ENCODE measurements at places on chromosomes 4 and X.
A peak's percentile ranks its signal among the peaks of the same experiment; 100 is the strongest.

DNA sequence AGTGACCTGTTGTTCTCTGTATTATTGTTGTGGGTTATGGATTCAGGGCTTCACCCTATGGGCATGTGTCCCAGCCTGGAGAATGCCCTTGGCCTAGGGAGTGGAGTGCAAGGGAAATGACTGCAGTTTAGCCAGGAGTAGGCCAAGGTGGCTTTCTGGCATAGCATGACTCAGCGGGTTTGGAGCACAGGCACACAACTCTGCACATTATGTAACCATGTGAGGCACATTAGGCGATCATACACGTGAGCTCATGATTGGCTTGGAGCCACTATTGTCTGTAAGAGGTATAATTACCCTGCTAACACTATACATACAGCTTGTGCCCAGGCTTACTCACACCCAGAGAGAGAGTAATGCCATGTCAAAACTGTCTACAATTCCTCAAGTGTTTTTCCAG is 35.1 kb upstream of the TACR3 start:
- no peak for DNase-seq

GRCh38 chr4:8185295-8185694 is 13.8 kb upstream of the SH3TC1 start:
- no peak for DNase-seq

DNA sequence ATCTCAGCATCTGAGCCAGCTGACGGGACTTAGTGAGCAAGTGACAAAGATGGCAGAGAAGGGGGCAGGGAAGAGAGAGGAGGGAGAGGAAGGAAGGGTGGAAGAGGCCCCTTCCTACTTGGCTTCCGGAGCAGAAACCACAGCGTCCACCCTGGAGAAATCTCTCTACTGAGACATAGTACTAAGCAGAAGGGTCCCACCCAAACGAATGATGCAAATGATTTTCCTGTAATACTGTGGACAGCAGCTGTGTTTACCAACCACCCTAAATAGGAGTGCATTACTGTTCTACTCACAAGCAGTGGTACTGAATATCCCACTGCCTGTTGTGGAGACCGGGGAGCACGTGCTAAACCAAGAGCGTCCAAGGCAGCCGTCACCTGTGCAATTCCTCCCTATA is 29.4 kb downstream of the DTHD1 start:
- DNase-seq = peak; percentile 78

- DNase-seq = peak; percentile 43
Observed at GRCh38 chr4:130028552-130028951, 932.6 kb downstream of the C4orf33 start.

DNA sequence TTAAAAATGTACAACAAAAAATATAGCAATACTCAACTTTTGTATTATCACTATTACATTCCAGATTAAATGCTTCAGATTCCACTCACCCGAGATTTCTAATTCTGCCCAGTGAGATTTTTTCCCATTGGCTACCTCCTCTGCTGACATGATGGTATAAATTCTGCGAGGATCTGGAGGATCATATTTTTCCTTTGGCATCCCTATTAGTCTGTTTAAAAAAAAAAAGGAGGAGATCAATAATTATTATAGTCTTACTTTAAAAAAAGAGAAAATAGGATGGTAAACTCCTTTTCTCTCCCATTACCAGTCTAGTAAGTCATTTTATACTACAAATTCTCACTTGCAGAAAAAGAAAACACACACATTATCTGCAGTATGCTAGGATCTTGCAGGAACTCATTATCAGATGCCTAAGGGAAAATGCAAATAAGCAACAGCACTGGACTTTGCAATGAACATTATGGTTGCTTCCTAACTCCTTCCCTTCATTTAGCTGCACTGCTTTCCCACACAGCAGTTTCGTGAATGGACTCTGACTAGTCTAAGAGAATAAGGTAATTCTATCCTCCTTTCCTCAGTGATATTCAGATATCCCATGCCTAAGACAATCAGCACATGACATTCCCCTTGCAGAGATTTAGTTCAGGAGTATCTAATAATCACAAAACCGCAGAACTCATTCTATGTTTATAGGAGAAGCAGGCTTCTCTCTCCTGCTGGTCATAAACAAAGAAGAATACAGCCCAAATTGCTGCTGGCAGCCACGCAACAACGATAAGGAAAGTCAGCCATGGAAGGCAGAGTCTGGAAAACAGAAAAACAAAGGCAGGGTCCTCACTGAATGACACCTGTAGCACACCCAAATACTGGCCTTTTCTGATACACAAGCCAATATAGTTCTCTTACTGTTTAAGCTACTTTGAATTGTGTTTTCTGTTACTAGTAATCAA is 42.7 kb downstream of the CNOT6L start:
- no peak for DNase-seq

DNA sequence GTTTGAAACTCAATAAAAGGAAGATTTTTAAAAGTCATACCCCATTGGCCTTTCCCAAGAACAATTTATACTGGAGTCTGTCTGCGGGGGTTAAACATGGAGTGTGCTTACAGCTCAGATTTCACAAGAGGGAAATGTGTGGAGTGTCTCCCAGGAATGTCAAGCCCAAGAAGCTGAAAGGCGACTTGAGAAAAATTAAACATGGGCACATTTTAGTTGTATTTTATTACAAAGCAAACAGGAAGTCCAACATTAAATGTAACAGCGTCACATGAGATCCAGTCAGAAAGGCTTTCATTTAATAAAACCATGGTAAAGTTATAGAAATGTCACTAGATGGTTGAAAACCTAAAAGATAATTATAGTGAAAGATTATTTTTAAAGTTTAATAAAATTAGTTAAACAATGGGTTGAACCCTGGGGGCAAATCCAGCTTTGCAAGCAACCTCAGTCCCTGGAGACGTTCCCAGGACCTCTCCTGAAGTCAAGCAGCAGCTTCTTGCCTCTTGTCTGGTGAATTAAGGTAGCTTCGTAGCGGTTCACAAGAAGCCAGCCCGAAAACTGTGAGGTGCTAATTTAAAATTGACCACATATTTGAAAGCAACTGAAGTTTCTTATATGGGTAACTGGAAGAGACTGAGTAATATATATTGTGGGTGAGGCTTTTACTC is 168.4 kb upstream of the EDNRA start:
- no peak for DNase-seq

GRCh38 chrX:7987160-7988012 is 60.2 kb upstream of the PNPLA4 start:
- DNase-seq = peak; percentile 63

- no peak for DNase-seq
Observed at GRCh38 chr4:138298866-138299265, 56.7 kb upstream of the SLC7A11 start.

DNA sequence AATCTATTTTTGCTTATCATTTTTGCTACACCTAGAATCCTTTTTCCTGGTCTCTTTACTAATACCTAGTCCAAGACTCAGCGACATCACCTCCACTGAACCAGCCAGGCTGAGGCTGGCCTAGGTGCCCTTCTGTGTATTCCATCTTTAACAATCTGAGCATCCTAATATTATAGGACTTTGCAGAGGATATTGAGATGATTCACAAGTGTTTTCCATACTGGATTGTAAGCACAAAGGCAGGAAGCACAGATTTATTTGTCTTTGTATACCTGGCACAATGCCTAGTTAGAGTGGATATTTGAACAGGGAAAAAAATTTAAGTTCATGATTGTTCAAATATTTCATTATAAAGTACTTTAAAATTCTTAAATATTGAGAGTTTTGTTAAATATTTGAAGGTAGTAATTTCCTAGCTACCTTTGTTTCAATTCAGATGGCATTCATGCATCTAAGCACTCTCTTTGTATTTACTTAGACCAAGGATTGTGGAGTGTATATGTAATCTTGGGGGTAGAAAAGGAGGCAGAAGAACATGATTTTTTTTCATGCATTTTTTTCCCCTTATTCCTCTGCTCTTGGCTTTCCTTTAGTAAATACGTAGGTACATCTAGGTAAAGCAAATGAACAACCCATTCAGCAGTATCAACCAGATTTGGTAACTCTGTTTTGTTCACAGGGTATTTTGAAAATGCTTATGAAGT is 18.4 kb downstream of the SMARCA5 start:
- no peak for DNase-seq

GRCh38 chr4:73193155-73193554 is 65.4 kb downstream of the ANKRD17 start:
- no peak for DNase-seq

DNA sequence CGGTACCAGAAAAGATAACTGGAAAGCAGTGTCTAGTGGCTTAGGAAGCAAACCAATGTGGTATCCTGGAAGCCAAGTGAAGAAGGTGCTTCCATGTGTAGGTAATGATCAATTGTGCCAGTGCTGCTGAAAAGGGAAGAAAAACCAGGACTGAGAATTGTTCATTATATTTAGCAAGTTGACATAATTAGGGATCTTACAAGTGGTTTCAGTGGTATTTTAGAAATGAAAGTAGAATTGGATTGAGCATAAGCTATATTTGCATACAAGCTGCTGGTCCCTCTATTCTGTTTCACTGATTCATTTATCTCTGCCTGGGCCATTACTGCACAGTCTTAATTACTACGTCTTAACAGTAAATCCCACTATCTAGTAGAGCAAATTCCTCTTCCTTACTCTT is 32.3 kb downstream of the PRDM8 start:
- DNase-seq = no peak

DNA sequence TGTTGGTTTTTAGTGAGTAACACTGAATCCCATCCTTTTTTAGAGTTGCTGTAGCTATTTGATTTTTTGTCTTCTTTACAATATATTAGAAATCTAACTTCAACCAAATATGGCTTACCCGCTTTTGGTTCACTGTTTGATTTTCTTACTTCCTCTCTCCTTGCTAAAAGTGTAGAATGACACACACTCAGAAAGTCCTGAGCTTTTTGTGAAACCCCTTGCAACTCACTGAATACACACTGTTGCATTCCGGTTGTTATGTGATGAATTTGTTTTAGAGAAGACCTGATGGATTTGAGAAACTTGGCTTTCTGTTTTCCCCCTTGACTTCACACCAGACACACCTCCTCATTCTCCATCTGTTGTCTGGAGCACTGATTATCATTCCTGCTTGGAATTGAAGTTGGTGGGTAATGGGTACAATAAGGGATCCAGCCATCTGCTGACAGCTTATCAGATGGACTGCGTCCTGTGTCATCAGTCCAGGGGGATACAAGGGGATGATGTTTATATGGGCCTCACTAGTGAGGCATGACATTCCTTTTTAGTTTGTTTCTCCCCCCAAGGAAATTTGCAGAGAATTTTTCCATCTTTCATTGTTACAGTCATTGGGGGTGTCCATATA is 5.2 kb downstream of the TMEM164 start:
- DNase-seq = no peak

- no peak for DNase-seq
Observed at GRCh38 chrX:85993539-85994197, 53.7 kb downstream of the CHM start.

GRCh38 chr4:47505666-47506065 is 20.6 kb downstream of the ATP10D start:
- DNase-seq = no peak

GRCh38 chr4:137749466-137749865 is 217.2 kb upstream of the PCDH18 start:
- no peak for DNase-seq

- no peak for DNase-seq
Observed at GRCh38 chr4:14726441-14726840, 275.8 kb upstream of the CPEB2 start.

GRCh38 chrX:3803305-3803704 is 89.9 kb upstream of the PRKX start:
- DNase-seq = no peak

- no peak for DNase-seq
Observed at GRCh38 chr4:184415071-184415470, 59.3 kb downstream of the IRF2 start.

DNA sequence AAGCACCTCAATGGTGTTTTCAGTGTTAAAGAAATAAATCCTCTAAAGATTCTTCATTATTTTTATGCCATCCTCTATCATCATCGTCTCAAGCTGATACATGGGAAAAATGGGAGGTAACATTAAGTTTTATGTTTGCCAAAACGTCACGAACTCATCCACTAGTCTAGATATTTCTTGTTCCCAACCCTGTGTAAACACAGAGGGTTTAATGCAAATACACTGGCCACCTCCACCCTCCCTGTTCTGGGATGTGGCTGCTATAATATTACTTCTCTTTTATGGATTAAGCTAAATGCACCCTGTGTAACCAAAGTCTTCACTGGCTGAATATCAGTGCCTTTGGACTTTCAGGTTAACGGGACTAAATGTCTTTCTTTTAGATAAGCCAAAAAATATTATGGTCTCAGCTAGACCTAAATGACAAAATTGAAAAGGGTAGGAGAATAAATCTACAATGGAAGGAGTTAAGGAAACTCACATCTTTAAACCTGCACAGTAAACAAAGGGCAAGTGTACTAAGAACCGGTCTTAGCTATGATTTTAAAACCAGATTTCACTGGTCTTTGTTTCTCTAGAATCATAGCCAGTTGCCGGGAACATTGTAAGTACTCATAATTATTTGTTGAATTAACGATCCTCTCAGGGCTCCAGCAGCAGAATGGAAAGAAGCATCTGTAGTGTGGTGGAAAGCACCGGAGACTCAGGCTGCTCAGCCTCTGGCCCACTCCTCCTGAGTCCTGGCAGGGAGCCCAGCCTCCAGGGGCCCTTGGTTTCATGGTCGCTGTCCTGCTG is 103.5 kb upstream of the NOCT start:
- DNase-seq = no peak

DNA sequence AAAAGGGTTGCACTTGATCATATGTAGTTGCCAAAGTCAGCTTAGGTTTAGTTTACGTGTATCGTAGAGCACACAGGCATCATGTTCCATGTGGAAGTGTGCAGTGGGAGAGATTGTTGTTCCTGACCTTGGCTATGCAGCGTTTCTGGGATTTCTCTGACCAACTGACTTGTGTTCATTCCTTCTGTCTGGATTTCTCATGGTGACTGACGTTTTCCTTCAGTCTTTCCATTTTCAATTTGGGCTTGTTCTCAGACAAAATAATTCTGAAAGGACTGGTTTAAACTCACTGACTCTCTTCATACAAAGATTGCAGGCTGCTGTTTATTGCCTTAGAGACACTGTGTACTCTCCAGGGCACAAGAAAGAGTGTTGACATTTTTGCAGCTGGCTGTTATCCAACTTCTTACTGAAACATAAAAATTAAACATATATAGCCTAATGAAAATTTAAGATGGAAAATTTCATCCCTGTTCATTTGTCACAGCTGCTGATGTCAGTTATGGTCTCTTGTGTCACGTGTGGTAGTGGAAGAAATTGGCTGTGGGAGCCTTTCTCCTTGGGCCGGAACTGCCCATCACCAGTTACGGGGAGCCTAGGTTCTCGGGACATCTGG is 95.4 kb downstream of the TNIP2 start:
- no peak for DNase-seq

DNA sequence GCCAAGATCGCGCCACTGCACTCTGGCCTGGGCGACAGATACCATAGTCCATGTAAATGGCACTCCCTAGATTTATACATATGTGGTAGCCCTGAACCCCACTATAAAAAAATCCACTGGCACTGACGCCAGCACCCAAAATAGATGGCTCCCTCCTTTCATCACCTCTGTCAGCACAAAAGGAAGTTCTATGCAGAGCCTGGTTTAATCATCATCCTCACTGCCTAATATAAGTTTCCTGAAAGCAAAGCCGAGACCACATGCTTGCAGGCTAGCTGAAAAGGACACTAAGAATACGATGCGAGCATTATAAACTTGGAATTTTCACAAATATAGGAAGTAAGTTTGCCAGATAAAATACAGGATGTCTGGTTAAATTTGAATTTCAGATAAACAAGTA is 27.5 kb upstream of the DOCK11 start:
- no peak for DNase-seq

Measured in common myeloid progenitor, CD34-positive (primary cell).